ENCODE measurements at places on chromosomes 3 and 15.

DNA sequence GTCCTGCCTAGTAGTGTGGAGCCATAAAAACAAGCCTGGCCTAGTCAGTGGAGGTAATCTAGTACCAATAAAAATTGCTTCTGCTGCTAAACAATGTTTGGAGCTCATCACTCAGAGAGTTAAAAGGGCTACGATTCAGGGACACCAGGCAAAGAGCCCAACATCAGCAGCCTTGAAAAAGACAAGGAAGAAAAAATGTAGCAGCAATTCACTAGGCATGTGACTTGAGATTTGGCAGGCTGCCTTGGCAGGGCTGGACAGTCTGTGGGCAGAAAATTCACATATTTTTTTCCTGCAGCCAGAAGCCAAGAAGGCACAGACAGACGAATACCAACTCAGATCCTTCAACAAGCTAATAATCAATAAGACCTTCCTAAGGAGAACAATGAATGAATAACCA is 47.2 kb downstream of the IGSF11 start:
- DNase-seq: no peak

DNA sequence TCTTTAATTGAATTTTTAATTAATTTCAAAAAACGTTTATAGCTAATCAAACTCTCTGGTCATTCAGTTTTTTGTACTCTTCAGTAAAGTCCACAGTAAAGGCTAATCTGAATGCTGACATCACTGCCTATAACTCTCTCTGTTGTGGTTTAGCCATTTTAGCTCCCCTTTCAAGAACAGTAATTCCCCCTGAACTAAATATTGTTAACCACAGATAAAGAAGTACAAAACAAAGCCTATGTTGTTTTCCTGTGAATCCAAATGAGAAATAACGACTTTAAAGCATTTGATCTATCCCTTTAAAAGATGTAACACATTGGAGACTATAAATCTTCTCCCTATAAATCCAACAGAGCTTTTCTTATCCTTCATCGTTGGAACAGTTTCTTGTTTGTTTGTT is 94.2 kb downstream of the ZBTB20 start:
- DNase-seq: no peak

- peak; percentile 76 for DNase-seq
These were observed 17.6 kb downstream of the TKT start for GRCh38 chr3:53238051-53238850.

DNA sequence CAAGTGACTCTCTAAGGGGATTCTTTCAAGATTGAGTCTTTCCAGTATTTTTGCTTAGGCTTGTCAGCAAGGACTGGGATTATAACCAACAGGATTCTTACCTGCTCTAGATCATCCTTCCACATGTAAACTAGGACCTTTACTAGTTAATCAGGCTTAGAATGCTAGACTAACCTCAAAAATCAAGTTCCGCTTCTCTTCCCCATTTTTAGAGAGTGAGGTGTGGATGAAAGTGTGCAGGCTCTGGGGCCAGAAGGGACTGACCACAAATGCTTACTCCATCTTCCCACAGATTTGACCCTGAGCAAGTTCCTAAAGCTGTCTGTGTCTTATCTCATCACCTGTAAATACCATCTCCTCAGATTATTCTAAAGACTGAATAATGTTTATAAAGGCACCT is 89.5 kb upstream of the IL12A start:
- DNase-seq: no peak

DNA sequence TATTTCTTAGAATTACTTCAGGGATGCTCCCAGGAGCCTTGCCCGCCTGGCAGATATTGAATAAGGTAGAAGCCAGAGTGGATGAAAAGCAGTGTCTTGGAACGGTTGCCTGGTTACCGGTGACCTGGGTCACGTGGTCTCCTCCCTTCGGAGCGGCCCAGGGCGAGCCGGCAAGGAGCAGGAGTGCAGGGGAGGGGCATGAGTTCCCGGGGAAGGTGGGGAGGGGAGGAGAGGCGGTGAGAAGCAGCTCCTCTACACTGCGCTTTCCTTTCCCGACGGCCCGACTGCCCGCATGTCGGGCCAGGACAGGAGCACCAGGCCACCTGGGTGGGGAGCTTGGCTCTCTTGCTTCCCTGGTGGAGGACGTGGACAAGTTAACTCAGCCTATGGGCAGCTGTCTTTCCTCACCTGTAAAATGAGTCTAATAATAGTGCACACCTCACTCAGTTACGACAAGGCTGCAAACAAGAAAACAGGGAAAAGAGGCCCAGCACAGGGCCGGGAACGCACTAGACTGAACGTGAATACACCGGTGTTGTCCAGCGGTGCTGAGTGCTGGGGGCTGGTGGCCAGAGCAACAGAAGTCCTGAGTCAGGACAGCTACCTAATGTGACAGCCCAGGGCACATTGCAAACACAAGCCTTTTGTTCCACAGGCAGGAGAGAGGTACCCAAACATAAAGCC is 198.3 kb downstream of the ADAMTS9 start:
- DNase-seq: peak; percentile 33

GRCh38 chr3:72449551-72449950 is 398.7 kb downstream of the SHQ1 start:
- no peak for DNase-seq

DNA sequence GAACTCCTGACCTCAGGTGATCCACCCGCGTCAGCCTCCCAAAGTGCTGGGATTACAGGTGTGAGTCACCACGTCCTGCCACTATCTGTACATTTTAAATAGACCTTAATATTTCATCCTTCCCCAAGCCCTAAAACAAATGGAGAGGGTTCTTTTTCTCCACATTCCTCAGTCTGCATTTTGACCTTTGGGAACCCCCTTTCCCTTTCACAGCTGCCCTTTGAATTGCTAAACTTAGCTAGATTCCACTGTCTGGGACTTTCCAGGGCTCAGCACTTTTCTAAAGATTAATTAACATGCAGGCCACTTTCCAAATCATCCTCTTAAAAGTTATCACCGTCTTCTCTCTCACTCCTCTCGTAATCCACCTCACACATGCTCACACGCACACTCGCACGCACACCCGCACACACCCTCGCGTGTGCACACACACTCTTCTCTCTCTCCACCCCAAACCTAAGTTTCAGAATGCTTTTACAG is 124.2 kb downstream of the TMCO5A start:
- DNase-seq: no peak

- DNase-seq: no peak
These were observed 3.9 kb upstream of the CD96 start for GRCh38 chr3:111538111-111538510.

DNA sequence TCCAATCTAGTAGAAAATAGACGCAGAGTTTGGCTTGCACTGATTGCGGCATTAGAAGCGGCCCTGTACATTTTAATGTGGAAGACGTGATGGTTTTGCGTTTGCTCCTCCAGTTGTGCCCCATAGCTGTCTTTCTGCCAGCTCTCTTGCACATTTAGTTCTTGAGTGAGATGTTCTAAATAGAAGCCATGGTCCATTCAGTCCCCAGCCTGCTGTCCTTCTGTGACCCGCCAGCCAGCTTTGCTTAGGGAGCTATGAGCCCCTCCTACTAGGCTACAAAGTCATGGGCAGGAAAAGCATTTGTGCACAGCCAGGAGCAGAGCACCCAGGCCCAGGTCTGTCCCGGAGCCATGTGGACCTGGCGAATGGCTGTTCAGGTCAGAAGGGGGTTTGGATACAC is 50.3 kb downstream of the APBA2 start:
- no peak for DNase-seq

Measured in left colon (tissue), 2 donors.